ENCODE measurements at places on chromosomes 7 and 10. TPM values are rescaled to one million over a fixed set of nuclear protein-coding genes. Genes with fewer than 3 reads are reported as not detected.

Gene JCAD
- total RNA-seq = 23.5 TPM

Gene CALHM3
- not detected for total RNA-seq

DNA sequence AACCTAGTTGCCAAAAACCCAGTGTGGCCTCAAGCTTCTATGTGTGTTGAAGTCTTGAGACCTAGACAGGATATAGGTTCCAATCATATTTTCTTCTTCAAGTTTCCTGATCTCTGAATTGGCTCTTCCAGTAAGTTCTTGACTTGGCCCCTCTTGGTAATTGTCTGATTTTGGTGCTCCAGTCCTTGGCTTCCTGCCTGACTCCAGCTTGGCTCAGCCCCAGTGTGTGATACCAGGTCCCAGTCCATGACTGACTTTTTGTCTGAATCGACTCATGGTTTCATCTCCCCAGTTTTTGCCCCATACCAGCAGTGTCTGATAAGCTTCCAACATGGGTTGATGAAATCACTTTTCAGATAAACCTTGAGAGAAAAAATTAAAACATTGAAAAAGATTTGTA, 72.3 kb downstream of the FAS start:
- DNase-seq = no peak

DNA sequence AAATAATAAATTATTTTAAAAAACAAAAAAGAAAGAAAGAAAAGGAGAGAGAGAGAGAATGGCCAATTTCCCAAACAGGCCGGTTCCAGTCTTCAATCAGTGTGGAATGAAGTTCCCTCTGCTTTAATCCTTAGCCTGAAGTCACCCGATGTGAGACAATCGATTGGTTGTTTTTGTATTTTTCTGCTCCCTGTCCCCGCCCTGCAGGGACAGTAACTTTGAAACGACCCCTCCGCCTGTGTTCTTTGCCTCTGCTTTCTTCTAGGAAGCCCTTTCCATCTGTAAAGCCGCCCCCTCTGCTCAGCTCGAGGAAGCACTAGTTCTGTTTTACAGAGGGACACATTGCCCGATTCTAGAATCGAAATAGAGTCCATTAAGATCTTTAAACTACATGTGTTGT, 33.4 kb downstream of the FOXL3 start:
- no peak for DNase-seq

- DNase-seq = no peak
Observed at GRCh38 chr7:137417464-137417863, 73.9 kb upstream of the PTN start.

Gene BCAP29
- total RNA-seq = 29.8 TPM

DNA sequence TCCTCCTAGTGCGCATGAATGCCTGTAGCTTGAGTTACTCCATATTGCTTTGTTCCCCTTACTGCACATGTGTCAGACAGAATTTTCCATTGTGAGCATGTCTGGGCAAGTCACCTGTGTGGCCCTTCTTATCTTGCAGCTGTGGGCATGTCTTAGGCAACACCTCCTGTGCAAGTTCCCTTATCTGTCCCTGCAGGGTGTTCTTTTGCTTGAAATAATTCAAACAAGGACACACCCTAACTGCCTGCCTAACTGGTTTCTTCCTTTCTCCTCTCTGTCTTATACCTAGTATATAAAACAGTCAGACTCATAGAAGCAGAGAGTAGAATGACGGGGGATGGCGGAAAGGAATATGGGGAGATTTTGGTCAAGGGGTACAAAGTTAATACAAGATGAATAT, 421.1 kb upstream of the SORCS1 start:
- no peak for DNase-seq

- no peak for DNase-seq
Observed at GRCh38 chr7:130400120-130400572, 19.9 kb downstream of the CPA1 start.

DNA sequence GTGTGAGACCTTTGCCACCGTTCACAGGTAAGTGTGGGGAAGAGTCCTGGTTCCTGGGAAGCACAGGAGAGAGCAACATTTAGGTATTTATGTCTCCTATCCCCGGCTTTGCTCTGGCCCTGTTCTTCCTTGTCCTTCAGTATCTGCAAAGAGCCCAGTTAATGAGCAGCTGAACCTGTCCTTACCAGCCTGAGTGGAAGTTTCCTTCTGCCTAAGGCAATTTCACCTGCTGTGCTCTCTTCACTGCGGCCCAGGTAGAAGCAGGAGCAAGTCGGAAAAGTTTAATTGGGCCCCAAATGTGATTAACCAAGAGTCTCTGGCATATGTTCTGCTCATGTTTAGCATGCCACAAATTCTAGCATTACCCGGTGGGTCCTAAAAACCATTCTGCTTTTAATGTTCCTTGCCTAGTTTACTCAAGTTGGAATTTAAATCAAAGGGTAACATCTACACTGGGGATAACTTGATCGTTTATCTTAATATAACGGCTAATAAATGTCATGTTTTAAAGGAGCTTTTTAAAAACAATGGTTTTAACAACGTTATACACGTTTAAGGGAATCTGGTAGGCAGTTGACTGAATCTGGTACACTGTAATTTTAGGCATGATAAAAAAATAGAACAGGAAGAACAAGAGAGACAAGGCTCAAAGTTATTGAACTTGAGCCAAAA, 817.1 kb downstream of the TYW1 start:
- no peak for DNase-seq

All from Caki2 (cell line).